ENCODE measurements at places on chromosomes 11 and 22.

GRCh38 chr11:36306888-36307287 lies 10.8 kb downstream of the PRR5L start:
- peaks cover 30% of the 10 kb centered on the region for H3K27me3 ChIP-seq
- peaks cover 20% of the 10 kb centered on the region for H3K4me1 ChIP-seq
- no peak overlapping the region for H3K4me3 ChIP-seq
- H3K27ac ChIP-seq = no peak overlapping the region

GRCh38 chr11:59755701-59756557 lies 753 bp downstream of the STX3 start:
- peaks cover 27% of the 10 kb centered on the region for H3K4me1 ChIP-seq
- peak; percentile 36 for DNase-seq
- H3K4me3 ChIP-seq = peak overlapping the region; percentile 81

GRCh38 chr11:118212781-118213191 lies 12.0 kb downstream of the JAML start:
- peaks cover 58% of the 10 kb centered on the region for H3K36me3 ChIP-seq
- peak overlapping the region; percentile 97 for H3K27ac ChIP-seq
- DNase-seq = no peak
- peak overlapping the region; percentile 81 for H3K4me3 ChIP-seq
- peaks cover 89% of the 10 kb centered on the region for H3K4me1 ChIP-seq
- H3K27me3 ChIP-seq = no peaks in the 10 kb centered on the region

- no peak overlapping the region for H3K4me3 ChIP-seq
- DNase-seq = no peak
- no peaks in the 10 kb centered on the region for H3K36me3 ChIP-seq
- H3K27ac ChIP-seq = no peak overlapping the region
- H3K27me3 ChIP-seq = peaks cover 6% of the 10 kb centered on the region
- H3K4me1 ChIP-seq = no peaks in the 10 kb centered on the region
Observed at GRCh38 chr22:27347951-27348350, 453.6 kb downstream of the MN1 start.

Data from activated T-cell treated with anti-CD3 and anti-CD28 coated beads, Interleukin-2, amount 50 U/mL, for 72 hours (primary cell).